Endothelial cell (in vitro differentiated cells): ENCODE measurements at places on chromosomes 2 and 18.

DNA sequence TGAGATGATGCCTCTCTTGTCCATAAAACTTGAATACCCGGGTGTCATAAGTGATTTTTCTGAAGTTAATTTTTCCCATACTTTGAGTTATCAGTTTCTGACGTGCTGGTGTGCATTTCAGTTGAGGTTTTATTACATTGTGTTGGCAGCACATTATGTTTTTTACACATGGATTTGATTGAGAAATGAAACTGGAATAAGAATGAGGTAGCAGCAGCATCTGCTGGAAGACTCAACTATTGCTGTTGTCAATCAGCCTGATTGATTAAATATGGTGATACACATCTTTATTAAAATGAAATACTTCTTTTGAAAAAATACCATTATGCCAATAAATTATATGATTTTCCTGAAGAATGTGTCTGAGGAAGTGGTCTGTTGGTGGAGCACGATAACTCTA, 60.5 kb downstream of the INSIG2 start:
- no peaks in the 10 kb centered on the region for H3K36me3 ChIP-seq
- H3K4me3 ChIP-seq: no peak overlapping the region
- DNase-seq: no peak
- no peaks in the 10 kb centered on the region for H3K27me3 ChIP-seq
- peaks cover 14% of the 10 kb centered on the region for H3K4me1 ChIP-seq

DNA sequence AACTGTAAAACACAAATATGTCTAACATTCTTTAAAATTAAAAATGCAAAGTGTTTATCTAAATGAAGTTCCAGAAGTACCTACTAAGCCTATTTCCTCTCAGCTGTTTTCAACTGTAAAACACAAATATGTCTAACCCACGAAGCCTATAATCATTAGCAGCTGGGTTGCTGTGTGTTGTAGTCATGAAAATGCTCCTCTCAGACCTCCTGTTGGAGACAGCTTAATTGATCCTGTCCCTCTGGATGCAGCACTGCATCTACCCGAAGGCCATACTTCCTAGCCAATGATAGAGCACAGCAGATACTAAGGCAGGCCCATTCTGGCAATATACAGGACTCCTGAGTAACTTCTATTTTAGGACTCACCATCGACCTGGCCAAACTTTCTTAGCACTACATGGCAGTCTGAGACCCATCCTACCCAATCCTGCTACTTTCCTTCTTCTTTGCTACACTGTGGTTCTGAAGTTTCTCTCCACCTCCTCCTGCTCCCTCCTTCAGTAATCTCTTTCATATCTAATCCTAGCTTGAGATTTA, 92.5 kb upstream of the RBBP8 start:
- DNase-seq: no peak
- H3K4me1 ChIP-seq: no peaks in the 10 kb centered on the region
- H3K27me3 ChIP-seq: no peaks in the 10 kb centered on the region
- no peak overlapping the region for H3K4me3 ChIP-seq
- H3K27ac ChIP-seq: no peak overlapping the region
- H3K36me3 ChIP-seq: no peaks in the 10 kb centered on the region

- no peaks in the 10 kb centered on the region for H3K4me1 ChIP-seq
- no peak overlapping the region for H3K27ac ChIP-seq
- no peak for DNase-seq
Measured at GRCh38 chr2:162795312-162795711, 43.3 kb downstream of the KCNH7 start.

GRCh38 chr18:74626049-74626874, 28.6 kb downstream of the ZNF407 start:
- no peaks in the 10 kb centered on the region for H3K36me3 ChIP-seq
- peaks cover 7% of the 10 kb centered on the region for H3K4me1 ChIP-seq
- no peak overlapping the region for H3K27ac ChIP-seq
- DNase-seq: no peak
- no peak overlapping the region for H3K4me3 ChIP-seq

- no peaks in the 10 kb centered on the region for H3K27me3 ChIP-seq
- H3K27ac ChIP-seq: no peak overlapping the region
- DNase-seq: no peak
Measured at GRCh38 chr18:10060469-10060782, 146.6 kb downstream of the VAPA start.

DNA sequence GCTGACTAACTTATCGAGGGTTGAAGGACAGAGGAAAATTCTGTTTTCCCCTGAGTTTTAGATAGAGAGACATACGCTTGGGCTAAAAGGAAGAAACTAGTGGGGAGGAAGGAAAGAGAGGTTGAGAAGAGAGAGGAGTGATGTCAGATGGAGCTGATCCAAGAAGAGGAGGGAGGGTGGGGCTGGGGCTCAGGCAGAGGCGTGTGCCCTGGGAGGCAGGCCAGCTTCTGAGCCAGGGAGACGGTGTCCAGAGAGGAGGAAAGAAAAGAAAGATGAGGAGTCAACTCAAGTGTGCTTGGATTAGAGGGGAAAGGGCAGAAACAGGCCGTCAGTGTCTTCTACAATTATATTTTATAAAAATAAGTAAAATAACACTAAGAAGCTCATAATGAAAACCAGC, 56.2 kb downstream of the EMILIN2 start:
- DNase-seq: no peak
- H3K27ac ChIP-seq: no peak overlapping the region
- H3K27me3 ChIP-seq: peaks cover 12% of the 10 kb centered on the region
- H3K4me3 ChIP-seq: no peak overlapping the region

DNA sequence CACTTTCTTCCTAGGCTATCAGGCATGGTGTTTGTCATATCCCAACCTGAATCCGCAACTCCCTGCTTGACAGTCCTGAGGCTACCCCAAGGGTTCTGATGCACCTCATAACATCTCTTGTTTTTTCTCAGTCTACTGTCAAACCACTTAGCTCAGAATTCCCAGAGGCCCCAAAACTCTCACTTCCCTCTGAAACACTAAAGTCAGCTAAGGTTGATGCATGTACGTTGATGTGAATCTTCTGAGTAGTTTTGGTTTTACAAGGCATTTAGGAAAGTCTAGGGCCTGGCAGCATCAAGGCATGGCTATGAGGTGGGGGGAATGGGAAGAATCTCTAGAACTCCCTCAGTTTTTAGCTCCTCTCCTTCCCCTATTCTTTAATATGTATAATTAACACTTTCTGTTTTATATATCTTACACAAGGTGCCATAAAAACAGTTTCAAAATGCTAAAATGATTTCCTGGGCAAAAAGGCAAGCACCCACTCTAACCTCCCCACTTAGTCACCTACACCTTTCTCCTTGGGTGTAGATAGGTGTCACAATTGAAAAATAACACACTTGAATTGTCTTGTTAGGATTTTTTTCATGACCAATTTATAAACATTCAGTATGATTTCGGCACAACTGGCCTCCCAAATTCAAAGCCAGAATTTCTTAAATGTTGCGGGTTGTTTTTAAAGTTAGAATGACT, 71.4 kb upstream of the TANK start:
- peaks cover 19% of the 10 kb centered on the region for H3K4me1 ChIP-seq
- no peak overlapping the region for H3K27ac ChIP-seq
- DNase-seq: no peak
- H3K27me3 ChIP-seq: no peaks in the 10 kb centered on the region

- no peaks in the 10 kb centered on the region for H3K27me3 ChIP-seq
- H3K4me3 ChIP-seq: no peak overlapping the region
- no peaks in the 10 kb centered on the region for H3K4me1 ChIP-seq
- H3K36me3 ChIP-seq: no peaks in the 10 kb centered on the region
- no peak overlapping the region for H3K27ac ChIP-seq
- no peak for DNase-seq
Measured at GRCh38 chr2:204722691-204723090, 177.4 kb downstream of the PARD3B start.

DNA sequence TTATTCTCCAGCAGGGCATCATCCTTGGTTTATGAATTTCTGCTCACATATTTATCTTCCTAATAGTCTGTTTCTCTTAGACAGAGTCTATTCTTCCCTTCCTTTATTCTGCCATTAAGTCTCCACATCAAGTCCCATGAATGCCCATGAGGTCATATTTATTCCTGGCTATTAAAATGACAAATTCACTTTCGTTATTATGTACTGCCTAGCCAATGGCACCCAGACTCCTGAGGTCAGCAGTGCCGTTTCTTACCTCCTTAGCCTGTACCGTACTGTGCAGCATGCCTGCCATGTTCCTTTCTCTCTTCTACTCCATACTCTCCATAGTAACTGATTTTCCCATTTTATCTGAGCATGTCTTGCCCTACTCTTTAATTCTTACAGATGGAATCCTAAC, 82.3 kb upstream of the SPTBN1 start:
- H3K27me3 ChIP-seq: peaks cover 3% of the 10 kb centered on the region
- peaks cover 6% of the 10 kb centered on the region for H3K36me3 ChIP-seq
- DNase-seq: no peak
- H3K4me1 ChIP-seq: peaks cover 15% of the 10 kb centered on the region
- H3K4me3 ChIP-seq: no peak overlapping the region

GRCh38 chr2:176212276-176212675, 23.8 kb downstream of the HOXD1 start:
- H3K36me3 ChIP-seq: no peaks in the 10 kb centered on the region
- peaks cover 2% of the 10 kb centered on the region for H3K27me3 ChIP-seq
- DNase-seq: no peak
- H3K4me1 ChIP-seq: peaks cover 12% of the 10 kb centered on the region

- no peak overlapping the region for H3K4me3 ChIP-seq
- H3K27ac ChIP-seq: no peak overlapping the region
- H3K27me3 ChIP-seq: peaks cover 2% of the 10 kb centered on the region
Measured at GRCh38 chr2:228507231-228507824, 325.8 kb upstream of the SPHKAP start.

- H3K4me1 ChIP-seq: no peaks in the 10 kb centered on the region
- H3K36me3 ChIP-seq: no peaks in the 10 kb centered on the region
- DNase-seq: no peak
- no peak overlapping the region for H3K4me3 ChIP-seq
- H3K27ac ChIP-seq: no peak overlapping the region
Measured at GRCh38 chr2:54261537-54261936, 5.5 kb upstream of the TSPYL6 start.

GRCh38 chr2:137185378-137186078, 420.2 kb downstream of the THSD7B start:
- no peaks in the 10 kb centered on the region for H3K27me3 ChIP-seq
- peaks cover 6% of the 10 kb centered on the region for H3K4me1 ChIP-seq
- no peak overlapping the region for H3K27ac ChIP-seq
- DNase-seq: no peak
- H3K36me3 ChIP-seq: no peaks in the 10 kb centered on the region
- no peak overlapping the region for H3K4me3 ChIP-seq

DNA sequence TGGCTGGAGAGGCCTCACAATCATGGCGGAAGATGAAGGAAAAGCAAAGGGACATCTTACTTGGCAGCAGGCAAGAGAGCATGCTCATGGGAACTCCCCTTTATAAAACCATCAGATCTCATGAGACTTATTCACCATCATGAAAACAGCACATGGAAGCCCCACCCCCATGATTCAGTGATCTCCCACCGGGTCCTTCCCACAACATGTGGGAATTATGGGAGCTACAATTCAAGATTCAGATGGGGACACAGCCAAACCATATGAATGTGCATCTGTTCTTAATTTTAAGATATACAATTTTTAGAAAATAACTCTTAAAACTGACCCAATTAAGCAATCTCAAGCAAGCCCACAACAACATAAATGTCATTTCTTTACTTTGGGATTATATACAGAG, 12.6 kb downstream of the C18orf63 start:
- H3K27me3 ChIP-seq: no peaks in the 10 kb centered on the region
- no peak overlapping the region for H3K27ac ChIP-seq
- no peak for DNase-seq
- H3K4me3 ChIP-seq: no peak overlapping the region

DNA sequence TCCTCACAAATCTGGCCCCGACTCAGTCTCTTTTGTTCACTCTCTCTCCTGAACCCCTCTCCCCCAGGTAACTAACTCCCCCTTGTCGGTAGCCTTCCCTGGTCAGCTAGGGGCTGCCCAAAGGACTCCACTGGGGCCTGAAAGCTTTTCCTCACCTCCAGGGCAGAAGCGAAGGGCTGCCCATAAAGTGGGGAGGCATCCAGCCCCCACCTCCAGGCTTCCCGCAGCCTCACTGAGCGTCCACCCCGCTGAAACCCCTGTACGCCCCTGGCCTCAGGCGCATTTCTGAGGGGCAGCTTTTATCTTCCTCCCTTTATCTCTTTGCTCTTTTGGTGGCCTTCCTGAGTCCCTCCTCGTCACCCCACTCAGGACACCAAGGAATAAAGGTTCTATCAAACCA, 249.3 kb downstream of the CYP26B1 start:
- H3K4me1 ChIP-seq: peaks cover 4% of the 10 kb centered on the region
- peaks cover 3% of the 10 kb centered on the region for H3K36me3 ChIP-seq
- H3K4me3 ChIP-seq: no peak overlapping the region
- H3K27me3 ChIP-seq: peaks cover 6% of the 10 kb centered on the region
- H3K27ac ChIP-seq: no peak overlapping the region

DNA sequence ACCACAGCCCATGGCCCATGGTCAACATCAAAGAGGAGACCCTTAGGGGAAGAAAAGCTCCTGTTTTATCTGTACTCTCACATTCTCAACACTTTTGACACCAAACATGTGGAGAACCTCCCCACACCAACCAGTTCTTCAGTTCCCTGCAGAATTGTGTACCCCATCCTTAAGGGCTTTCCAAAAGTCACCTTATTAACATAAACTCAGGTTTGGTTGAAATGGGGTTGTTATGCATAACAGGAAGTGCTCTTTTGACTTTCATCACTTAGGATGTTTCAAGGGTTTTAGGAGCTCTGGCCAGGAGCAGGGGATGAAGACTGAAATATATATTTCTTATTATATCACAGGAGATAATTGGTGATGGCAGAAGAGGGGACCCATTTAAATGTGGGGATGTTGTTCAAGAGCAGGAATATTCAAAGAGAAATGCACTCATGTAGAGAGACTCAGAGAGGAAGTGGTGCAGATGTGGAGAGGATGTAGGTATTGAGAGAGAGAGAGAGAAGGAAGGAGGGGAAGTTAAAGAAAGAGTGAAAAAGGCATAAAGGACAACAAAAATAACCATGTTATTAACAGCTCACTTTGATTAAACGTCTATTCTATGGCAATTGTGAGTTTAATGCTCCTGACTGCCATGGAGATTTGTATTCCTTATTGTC, 35.2 kb downstream of the SP140L start:
- no peaks in the 10 kb centered on the region for H3K27me3 ChIP-seq
- peaks cover 2% of the 10 kb centered on the region for H3K4me1 ChIP-seq
- H3K27ac ChIP-seq: no peak overlapping the region
- no peaks in the 10 kb centered on the region for H3K36me3 ChIP-seq
- no peak for DNase-seq

GRCh38 chr2:160051371-160051800, 11.0 kb downstream of the PLA2R1 start:
- no peak overlapping the region for H3K27ac ChIP-seq
- H3K27me3 ChIP-seq: peaks cover 2% of the 10 kb centered on the region
- H3K4me1 ChIP-seq: no peaks in the 10 kb centered on the region
- no peak overlapping the region for H3K4me3 ChIP-seq
- no peaks in the 10 kb centered on the region for H3K36me3 ChIP-seq

DNA sequence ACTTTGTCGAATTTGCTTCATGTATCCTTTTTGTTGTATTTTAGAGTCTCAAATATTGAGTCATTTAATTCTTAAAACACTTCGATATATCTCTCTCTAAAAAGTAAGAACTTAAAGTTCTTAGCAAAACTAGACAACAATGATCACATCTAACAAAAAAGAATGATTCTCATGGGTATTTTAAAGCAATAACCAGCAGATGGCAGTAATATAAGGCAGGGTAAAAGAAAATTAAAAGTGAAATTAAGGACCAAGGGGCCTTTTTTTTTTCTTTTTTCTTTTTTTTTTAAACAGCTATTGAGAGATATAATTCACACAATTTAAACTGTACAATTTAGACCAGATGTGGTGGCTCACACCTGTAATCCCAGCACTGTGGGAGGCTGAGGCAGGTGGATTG, 9.9 kb upstream of the AOX1 start:
- no peaks in the 10 kb centered on the region for H3K27me3 ChIP-seq
- H3K4me3 ChIP-seq: no peak overlapping the region
- H3K4me1 ChIP-seq: no peaks in the 10 kb centered on the region
- DNase-seq: no peak
- no peaks in the 10 kb centered on the region for H3K36me3 ChIP-seq
